NCI-H1694 treated with DMSO at 0.1 percent for 48 hours (cell line): ENCODE measurements at places on chromosomes 5 and 9.

DNA sequence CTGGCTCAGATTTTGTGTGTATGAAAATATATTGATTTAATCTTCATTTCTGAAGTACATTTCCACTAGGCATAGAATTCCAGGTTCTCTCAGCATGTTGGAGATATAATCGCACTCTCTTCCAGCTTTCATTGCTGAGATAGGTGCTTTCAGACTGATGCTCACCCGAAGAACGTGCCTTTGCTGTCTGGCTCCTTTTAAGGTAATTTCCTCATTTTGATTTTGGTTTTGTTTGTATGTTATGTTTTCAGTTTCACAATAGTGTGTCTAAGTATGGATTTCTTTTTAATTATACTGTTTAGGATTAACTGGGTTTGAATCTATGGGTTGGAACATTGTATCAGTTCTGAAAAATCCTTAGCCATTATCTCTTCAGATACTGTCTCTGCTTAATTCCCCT is 132.0 kb upstream of the NFIB start:
- DNase-seq, result no peak

DNA sequence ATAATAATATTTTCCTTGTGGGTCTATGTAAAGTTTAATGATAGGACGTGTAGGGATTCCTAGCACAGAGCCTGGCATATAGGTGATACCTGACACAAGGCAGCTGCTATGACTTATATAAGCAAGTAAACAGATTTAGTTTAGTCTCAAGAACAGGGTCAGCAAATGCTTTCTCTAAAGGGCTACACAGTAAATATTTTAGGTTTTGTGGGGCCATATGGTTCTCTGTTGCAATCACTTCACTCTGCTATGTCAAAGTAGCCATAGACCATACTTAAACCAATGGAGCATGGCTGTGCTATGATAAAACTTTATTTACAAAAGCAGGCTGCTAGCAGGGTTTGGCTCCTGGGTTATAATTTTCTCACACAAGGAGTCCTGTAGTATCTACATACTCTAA is 204.8 kb upstream of the KLF4 start:
- DNase-seq, result no peak

DNA sequence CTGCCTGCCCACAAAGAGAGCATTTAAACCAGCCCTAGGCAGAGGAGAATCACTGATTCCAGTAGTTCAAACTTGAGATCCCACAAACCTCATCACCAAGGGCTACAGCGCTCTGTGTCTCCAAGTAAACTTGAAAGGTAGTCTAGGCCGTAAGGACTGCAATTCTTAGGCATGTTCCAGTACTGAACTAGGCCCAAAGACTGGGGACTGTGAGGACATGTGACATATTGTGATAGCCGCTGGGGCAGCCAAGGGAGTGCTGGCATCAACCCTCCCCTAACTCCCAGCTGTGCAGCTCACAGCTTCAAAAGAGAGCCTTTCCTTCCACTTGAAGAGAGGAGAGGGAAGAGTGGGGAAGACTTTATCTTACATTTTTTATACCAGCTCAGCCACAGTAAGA is 291.0 kb upstream of the PRR16 start:
- no peak for DNase-seq

DNA sequence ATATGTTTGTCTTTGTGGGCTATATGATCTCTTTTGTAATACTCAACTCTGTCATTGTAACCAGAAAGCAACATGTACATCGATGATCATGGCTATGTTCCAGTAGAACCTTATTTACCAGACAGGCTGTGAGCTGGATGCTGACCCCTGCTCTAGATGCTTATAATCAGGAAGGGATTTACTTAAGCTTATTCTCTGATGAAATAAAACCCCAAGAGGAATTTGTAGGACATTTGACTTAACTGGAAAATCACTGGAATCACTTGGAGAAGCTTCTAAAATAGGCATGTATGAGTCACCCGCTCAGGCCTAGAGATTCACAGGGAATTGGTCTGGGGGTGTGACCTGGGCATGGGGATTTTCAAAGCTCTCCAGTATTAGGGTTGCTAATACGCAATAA is 285.8 kb upstream of the ZNF608 start:
- no peak for DNase-seq

- DNase-seq, result no peak
Observed at GRCh38 chr5:40402007-40402364, 277.7 kb upstream of the PTGER4 start.

GRCh38 chr5:34967540-34967939 is 38.2 kb downstream of the DNAJC21 start:
- no peak for DNase-seq

DNA sequence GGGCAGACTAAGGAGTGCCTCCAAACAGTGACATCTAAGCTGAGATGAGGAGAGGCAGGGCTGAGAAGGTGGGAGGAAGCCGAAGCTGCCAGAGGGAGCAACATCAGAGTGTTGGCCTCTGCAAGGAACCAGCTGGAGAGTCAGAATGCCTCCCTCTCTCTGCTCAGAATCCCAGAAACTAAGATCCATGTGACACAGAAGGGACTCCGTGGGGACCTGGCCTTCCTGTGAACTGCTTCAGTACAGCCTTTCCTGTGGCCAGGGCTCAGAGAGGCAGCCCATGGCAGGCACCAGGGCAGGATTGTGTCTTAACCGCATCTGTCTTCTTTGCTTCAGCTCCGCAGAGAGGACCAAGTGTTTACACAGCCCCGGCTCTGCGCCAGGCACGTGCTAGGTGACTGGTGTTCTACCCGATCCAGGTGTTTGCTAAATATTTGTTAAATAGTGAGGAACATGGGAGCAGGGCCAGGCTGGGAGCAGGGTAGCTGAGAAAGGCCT is 33.5 kb downstream of the KCNMB1 start:
- DNase-seq, result no peak

- DNase-seq, result peak; percentile 72
Observed at GRCh38 chr9:8732367-8733075, 932.9 kb upstream of the DMAC1 start.

GRCh38 chr9:131116281-131117120 is 8.9 kb upstream of the NUP214 start:
- no peak for DNase-seq

DNA sequence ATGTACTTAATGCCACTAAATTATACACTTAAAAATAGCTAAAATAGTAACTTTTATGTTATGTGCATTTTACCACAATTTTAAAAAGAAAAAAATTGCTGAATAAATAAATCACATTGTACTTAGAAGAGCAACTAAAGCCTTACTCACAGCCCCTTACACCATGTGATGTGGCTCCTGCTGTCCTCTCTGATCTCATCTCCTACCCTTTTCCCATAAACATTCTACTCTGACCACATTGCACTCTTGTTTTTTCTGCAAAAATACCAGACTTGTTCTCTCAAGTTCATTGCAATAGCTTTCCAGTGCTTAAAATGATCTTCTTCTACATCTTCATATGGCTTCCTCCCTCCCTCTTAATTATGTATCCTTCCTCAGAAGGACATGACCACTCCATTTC is 268.4 kb downstream of the ELAVL2 start:
- no peak for DNase-seq

DNA sequence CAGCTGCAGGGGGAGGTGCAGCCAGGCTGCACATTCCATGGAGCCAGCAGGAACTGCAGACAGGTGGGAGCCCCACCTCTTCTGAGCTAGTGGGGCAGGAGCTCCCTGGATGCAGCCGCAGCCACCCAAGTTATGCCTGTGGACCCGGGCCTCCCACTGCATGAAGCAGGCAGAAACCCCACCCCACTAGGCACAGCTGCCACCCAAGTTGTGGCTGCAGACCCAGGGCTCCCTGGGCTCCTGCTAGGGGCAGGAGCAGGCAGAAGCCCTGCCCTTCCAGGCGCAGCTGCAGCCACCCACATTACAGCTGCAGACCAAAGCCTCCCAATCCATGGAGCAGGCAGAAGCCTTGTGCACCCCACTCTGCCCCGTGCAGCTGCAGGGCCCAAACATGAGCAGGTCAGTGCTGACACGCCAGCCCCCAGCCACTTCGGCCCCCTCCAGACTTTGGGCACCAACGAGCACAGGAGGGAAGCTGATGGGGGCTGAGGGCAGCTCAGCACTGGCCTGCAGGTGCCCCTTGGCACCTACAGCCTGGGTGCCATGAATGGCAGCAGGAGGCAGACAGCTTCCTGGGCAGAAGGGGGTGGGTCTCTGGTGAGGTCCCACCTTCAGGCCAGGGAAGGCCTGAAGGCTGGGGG is 106.9 kb downstream of the C9orf50 start:
- no peak for DNase-seq

DNA sequence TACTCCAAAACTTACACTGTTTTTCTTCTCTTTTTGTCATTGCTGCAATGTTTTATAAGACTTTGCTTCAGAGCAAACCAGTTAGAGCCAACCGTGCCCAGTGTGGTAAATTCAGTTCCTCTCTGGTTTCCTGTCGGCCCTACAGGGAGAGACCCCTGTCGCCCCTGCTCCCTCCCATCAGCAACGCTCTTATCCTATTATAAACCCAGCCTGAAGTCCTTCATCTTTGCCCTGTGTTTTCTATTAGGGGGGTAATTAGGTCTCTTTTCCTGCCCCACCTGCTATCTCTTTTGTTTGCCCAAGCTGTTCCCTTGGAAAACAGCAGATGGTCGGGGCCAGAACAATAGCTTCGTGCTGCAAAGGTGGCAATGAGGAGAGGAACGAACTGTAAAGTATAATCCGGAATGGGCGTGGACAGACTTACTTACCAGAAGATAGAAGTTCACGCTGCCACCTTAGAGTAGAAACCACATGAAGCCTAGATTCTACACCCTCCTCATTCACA is 21.4 kb upstream of the OTULINL start:
- peak; percentile 74 for DNase-seq

GRCh38 chr5:118405650-118406061 is 582.7 kb downstream of the DTWD2 start:
- no peak for DNase-seq

- no peak for DNase-seq
Observed at GRCh38 chr5:170985486-170985885, 123.7 kb downstream of the RANBP17 start.
